ENCODE measurements at places on chromosomes 6 and 20. TPM values are rescaled to one million over a fixed set of nuclear protein-coding genes. Genes with fewer than 3 reads are reported as not detected.

DNA sequence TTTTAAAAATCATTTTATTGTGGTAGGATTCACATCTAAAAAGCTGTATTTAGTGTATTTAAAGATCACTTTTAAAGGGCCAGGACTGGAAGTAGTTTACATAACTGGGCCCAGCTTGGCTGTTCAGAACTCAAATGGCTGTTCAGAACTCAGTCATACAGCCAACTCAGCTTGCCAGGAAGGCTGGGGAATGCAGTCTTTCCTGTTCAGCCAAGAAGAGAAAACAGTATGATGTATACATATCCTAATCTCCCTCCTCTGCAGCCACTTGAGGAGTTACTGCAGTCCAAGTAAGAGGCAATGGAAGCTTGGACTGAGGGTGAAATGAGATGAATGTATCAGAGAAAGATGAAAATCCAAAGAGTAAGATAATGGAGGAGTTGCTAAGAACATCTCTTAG, 24.6 kb downstream of the DSTN start:
- H3K4me1 ChIP-seq: peaks cover 7% of the 10 kb centered on the region
- no peak overlapping the region for H3K4me3 ChIP-seq
- H3K27me3 ChIP-seq: no peaks in the 10 kb centered on the region

GRCh38 chr6:33787954-33788693, 806 bp downstream of the LEMD2 start:
- peaks cover 49% of the 10 kb centered on the region for H3K4me1 ChIP-seq
- peak; percentile 52 for DNase-seq
- H3K27ac ChIP-seq: peak overlapping the region; percentile 94
- H3K36me3 ChIP-seq: peaks cover 30% of the 10 kb centered on the region

DNA sequence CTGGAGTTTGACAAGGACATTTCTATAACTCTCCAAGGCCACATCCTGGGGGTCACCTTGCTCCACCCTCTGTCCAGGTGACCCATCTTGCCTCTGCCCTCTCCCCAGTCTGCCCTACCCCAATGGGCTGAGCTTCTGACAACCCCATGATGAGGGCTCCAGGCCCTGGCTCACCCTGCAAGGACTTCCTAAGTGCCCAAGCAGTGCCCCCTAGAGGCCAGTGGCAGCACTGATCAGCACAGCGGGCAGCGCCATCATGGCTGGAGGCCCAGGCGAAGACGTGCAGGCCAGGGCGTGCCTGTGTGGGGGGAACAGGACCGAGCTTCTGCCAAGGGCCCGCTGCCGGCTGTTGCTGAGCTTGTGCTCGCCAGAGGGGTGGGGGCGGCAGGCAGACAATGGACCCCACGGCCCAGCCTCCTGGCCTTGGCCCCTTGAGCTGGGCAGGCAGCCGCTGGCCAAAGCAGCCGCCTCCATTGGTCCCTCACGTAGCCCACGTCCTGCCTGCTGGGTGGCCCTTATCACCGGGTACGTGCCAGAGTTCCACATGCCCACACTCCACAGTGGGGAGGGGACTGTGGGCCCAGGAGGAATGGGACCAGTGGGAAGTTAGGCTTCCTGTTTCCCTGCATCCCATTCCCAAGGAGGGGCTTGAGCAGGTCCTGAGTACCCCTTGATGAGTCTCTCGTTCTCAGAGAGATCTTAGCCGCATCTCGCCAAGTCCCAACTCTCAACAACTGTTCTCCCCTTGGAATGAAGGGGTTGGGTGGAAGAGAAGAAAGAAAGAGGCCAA, 64.3 kb downstream of the MRPL14 start:
- no peak overlapping the region for H3K4me3 ChIP-seq
- H3K27me3 ChIP-seq: peaks cover 2% of the 10 kb centered on the region
- no peak overlapping the region for H3K27ac ChIP-seq
- H3K4me1 ChIP-seq: peaks cover 7% of the 10 kb centered on the region
- no peak for DNase-seq

DNA sequence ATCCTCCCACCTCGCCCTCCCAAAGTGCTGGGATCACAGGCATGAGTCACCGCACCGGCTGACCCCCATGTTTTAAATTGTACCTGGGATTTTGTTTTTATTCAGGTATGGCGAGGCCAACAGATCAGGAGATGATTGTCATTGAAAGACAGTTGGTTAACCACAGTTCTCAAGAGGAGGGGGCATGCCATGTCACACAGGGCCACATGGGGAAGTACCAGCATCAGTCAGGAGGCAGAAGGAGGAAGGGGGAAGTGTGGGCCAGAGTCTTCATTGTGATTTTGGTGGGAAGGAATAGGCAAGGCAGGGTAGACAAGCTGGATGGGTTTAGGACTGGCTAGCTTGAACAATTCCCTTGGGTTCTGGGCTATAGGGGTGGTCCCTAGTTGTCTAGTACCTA, 9.9 kb upstream of the MMP9 start:
- peaks cover 13% of the 10 kb centered on the region for H3K27me3 ChIP-seq
- H3K4me3 ChIP-seq: no peak overlapping the region
- no peak for DNase-seq
- no peaks in the 10 kb centered on the region for H3K36me3 ChIP-seq
- H3K4me1 ChIP-seq: peaks cover 33% of the 10 kb centered on the region
- no peak overlapping the region for H3K27ac ChIP-seq

GRCh38 chr6:136445063-136445462, 105.2 kb downstream of the MAP7 start:
- H3K4me3 ChIP-seq: no peak overlapping the region
- no peak overlapping the region for H3K27ac ChIP-seq
- H3K27me3 ChIP-seq: peaks cover 13% of the 10 kb centered on the region
- H3K36me3 ChIP-seq: no peaks in the 10 kb centered on the region

The TPD52L1 gene
- not detected for total RNA-seq

The TFEB gene
- 205 TPM for total RNA-seq

The OOEP gene
- total RNA-seq: 0.22 TPM

The SNX5 gene
- total RNA-seq: 125 TPM

GRCh38 chr6:36692861-36693702, 4.5 kb upstream of the RAB44 start:
- no peak overlapping the region for H3K4me3 ChIP-seq
- DNase-seq: no peak
- H3K27ac ChIP-seq: peak overlapping the region; percentile 93
- H3K4me1 ChIP-seq: peaks cover 77% of the 10 kb centered on the region

DNA sequence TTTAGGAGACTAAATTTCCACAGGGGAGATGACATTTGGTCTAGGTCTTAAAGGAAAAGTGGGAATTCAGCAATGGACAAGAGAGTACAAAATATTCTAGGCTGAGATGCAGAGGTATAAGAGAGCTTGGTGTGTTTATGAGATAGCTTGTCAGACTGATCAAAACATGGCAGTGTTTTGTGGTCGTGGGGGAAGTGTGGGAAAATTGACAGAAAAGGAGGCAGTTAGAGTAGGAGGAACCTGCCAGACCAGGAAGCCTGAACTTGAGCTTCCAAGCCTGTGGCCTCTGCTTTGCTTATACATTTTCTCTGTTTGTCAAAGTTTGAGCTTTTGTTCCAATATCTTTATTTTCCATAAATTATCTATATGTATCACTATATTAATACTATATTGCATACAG, 69.5 kb upstream of the MAP3K7 start:
- H3K27me3 ChIP-seq: peaks cover 20% of the 10 kb centered on the region
- H3K36me3 ChIP-seq: no peaks in the 10 kb centered on the region

The ELOVL4 gene
- not detected for total RNA-seq

The BICRAL gene
- total RNA-seq: 25.2 TPM

DNA sequence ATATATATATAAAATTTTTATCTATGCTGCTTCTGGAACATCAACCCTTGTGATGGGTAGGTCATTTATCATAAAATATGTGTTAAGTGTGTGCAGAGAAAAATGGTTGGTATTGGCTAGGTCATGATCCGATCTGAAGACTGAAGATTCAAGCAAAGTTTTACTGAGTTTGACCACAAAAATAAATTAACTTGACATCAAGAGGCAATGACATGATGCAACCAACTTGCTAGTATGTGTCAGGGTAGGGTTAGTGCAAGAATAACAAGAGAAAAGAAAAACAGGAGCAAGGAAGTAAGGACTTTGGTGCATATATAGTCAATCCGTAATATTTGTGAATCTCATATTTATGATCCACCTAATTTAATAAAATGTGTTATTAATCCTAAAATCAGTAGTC, 1202.0 kb upstream of the ADGRB3 start:
- no peaks in the 10 kb centered on the region for H3K27me3 ChIP-seq
- no peaks in the 10 kb centered on the region for H3K4me1 ChIP-seq
- H3K36me3 ChIP-seq: no peaks in the 10 kb centered on the region
- DNase-seq: no peak

Measured in activated B cell treated with CpG ODN at 0.5 μM for 24 hours (primary cell).